ENCODE measurements at places on chromosomes 4 and X.

- DNase-seq, result no peak
Observed at GRCh38 chr4:154616731-154617130, 4.3 kb upstream of the FGG start.

DNA sequence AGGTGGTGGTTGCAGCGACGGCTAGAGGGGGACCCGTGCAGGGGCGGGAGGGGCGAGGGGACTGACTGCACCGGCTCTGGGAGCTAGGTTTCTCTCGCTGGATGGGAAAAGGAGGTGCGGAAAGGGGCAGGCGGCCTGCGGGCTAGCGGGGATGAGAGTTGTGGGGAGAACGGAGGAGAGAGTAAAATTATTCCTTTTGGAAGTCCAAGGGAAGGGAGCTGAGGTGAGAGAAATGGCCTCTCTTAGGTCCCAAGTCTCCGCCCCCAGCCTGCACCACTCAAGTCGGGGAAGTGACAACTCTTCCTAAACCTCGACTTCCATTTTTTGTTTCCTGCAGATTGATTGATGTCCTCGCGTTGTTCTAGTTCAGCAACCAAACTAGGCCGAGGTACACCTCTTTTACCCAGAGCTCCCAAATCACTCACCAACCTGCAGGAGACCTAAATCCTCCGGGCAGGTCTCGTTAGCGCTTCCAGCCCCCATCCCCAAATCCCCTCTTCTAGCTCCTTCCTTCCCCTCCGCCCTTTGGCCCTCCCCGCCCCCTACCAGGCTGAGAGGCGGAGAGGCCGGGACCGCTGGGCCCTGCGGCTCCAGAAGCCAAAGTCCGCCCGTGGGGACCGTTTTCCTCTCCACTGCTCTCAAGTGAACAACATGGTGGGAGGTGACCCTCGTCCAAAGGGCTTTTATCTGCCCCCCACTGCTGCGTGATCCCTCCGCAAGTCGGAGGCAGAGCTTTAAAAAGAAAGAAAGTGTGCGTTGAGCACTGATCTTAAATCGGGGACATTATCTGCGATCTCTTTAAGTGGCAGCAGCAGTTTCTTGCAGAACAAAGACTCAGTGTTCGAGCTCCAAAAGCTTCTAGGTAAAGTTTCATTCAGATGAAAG is 7.3 kb downstream of the PITX2 start:
- no peak for DNase-seq

GRCh38 chr4:174553031-174553430 is 30.7 kb upstream of the HPGD start:
- no peak for DNase-seq

DNA sequence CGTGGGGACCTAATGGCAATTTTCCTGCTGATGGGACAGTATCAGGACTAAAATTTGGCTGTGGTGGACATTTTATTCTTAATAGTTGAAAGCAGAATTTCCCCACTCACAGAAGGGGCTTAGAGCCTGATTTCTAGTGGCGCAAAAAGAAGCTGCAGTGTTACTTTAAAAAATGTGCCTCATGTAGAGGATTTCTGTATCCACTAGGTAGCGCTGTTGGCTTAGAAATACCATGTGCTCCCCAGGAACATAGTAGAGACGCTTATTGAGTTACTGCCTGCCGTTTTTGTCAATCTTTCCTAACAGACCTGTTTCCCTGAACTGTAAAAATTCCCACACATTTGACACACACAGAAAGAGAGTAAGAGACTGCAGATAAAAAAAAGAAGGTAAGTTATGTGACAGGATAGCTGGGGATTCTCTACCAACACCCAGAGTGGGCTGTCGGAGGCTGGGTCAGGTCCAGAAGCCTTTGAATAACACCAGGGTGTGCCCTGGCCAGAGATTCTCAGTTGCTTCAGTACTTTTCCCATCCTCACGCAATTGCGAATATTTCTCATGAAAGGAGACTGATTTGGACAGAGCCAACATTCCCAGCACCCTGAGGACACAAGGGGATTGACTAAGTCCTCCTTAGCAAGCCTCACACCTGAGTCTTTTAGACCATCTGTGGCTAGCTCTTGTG is 88.4 kb downstream of the ZXDA start:
- DNase-seq, result peak; percentile 73

DNA sequence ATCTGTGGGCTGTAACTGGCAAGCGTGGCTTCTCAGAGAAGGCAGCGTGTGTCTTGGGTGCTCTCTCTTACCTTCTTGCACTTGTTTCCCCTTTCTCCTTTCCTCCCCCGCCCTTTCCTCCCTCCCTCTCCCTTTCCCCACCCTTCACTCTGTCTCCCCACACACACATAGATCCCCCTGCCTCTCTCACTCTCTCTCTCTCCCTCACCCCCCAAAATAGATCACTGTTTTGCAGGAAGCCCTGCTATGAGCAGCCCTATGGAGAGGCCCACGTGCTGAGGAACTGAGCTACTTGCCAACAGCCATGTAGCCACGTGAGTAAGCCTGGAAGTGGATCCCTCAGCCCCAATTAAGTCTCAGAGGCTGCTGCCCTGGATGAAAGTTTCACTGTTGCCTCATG is 4.3 kb upstream of the PNMA6E start:
- DNase-seq, result no peak

DNA sequence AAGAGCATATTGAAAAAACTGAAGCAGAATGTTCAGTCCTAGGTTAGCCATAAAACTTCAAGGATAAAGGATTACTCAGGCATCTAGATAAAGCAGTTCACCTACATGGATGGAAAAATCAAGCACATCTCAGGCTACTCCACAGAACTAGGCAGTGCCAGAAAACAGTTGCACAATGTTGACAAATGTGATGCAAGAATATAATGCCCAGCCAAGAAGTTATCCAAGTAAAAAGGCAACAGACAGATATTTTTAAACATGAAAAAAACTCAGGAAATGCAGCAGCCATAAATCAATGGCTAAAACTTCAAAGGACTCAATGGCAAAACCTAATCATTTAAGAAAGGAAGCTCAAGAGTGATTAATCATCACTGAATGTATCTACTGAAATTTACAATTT is 456.0 kb upstream of the FAM241A start:
- no peak for DNase-seq

DNA sequence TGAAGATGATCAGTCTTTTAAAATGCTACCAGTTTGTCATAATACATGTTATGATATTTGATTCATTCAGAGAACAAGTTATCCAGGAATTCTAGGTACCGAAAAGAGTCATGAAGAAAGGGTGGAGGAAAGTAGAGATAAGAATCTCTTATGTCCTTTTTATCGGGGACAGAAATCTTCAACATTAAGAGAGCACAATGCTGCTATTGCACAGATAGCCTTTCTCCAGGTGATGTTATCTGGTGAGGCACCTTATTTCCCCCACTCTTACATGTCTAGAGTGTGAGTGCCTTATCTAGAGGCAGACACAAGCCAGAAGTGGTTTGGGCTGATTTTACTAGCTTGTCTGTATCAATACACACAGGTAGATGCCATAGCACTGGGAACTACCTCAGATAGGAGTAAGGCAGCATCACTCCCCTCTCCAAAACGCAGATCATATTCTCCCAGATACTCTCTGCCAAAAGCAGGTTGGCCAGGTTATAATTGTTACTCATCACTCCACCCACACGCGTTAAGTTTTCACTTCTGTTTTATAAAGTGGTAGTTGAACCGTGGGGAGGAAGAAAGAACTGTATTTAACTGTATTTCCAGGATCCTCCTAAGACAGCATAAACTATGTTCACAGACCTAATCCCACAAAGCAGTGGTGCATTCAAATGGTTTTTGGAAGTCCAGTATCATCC is 38.4 kb downstream of the AREG start:
- no peak for DNase-seq

DNA sequence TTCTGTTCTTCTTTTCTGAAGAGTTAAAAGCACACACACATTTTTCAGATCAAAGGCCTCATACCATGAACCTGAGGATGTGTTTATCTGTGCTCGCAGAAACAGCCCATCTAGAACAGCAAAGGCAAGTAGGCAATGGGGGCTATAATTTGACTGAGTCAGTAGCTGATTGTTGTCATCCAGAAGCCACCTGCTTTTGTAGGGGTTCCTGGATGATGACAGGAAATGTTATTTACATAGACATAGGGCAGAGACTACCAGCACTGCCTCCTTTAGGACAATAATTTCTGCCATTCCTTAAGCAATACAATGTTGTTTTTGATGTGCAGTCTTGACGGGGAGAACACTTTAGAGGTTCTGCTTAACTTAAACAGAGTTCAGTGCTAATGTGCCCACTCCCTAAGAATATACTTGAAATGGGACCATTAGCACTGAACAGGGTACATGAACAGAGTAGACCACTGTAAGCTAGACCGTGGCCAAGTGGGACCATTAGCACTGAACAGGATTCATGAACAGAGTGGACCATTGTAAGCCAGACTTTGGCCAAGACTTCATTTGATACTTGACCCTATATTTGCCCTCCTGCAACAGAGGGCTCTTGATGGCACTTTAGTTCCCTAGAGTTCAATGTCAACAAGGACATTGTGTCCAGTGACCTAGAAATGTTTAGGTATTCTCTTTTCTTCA is 42.8 kb upstream of the CCSER1 start:
- DNase-seq, result no peak

- no peak for DNase-seq
Observed at GRCh38 chrX:115393271-115393670, 103.8 kb downstream of the LUZP4 start.

- DNase-seq, result no peak
Observed at GRCh38 chr4:47720787-47721186, 117.1 kb downstream of the CORIN start.

- no peak for DNase-seq
Observed at GRCh38 chr4:136755531-136755916, 776.8 kb downstream of the PCDH18 start.

DNA sequence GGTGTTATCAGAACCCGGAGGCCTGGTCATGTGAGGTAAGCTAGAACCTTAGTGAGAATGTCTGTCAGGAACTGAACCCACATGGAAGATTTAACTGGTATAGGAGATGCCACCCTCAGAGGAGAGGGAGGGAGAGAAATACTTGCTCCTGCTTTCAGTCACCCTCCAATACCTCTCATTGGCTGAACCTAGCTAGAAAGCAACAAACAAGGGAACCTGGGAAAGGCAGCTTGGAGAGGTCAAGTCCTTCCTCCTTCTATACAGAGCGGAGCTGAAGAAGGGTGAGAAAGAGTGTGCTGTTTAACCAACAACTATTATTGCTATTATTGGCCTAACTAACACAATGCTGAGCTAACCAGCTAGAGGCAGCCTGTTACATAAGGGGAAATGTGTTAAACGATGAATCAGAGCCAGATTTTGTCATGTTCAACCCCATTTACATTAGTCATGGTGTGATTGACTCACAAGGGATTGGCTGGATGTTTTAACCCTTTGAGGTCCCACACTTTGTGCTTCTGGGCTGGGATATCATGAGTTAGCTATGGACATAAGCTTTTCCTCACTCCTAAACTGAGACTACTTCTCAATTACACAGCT is 96.5 kb upstream of the ESX1 start:
- DNase-seq, result no peak

- DNase-seq, result peak; percentile 94
Observed at GRCh38 chr4:86359944-86360478, at the start of gene MAPK10. MAPK10 (minus strand) TSS chr4:86360053.

DNA sequence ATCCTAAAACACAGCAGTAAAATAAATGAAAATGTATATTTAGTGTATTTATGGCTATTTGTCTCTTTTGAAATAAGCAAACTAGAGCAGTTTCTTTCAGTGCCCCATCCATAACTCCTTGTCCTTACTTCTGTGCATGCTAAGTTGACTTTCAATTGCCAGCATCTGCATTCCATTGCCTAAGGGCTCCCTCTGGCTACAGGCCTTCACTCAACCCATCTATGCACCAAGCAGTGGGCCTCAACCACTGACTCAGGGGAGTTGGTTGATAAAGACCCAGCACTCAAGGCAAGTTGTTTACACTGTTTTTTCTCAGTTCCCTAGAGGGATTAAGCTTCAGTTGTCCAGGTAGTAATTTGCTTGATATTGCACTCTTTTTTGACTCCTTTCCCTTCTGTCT is 265.7 kb downstream of the IQCM start:
- DNase-seq, result no peak

DNA sequence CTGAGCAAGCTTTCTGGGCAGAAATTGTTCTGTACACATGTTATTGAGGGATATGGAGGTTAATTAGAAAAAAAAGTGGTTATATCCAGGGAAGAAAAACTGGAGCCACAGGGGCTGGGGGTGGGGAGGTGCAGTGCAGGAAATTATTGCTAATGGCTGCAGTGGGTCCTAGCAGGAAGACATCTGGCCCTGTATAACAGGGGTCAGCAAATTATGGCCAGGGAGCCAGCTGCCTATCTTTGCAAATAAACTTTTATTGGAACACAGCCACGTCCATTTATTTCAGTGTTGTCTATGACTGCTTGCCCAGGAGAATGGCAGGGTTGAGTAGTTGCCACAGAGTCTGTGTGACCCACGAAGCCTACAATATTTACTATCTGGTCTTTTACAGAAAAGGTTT is 23.4 kb upstream of the PRPS2 start:
- DNase-seq, result peak; percentile 19

GRCh38 chr4:168931215-168931650 is 78.8 kb downstream of the CBR4 start:
- no peak for DNase-seq

DNA sequence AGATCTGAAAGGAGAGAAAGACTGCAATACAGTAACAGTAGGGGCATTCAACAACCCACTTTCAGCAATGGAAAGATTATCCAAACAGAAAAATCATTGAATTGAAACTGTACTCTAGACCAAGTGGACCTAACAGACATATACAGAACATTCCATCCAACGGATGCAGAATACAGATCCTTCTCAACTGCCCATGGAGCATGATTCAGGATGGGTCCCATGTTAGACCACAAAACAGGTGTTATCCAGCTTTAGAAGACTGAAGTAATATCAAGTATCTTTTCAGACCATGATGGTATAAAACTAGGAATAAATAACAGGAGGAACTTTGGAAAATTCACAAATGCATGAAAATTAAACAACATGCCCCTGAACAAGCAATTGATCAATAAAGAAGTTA is 567.2 kb upstream of the MAGEB2 start:
- DNase-seq, result no peak

DNA sequence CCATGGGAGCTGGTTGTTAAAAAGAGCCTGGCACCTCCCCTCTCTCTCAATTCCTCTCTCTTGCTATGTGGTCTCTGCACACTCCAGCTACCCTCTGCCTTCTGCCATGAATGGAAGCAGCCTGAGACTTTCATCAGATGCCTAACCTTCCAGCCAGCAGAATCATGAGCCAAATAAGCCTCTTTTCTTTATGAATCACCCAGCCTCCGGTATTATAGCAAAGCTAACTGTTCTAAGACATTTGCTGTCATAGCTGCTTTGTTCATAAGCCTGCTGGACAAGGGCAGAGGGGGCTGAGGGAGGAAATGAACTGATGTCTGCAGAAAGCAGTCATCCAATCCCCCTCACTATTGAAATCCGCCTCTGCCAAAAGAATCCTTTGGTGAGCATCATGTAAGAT is 196.7 kb downstream of the ZNF330 start:
- DNase-seq, result no peak

All from NCI-H1092 treated with DMSO at 0.1 percent for 48 hours (cell line).